ENCODE measurements at places on chromosomes 6 and 20. TPM values are rescaled to one million over a fixed set of nuclear protein-coding genes. Genes with fewer than 3 reads are reported as not detected.

The SUMO4 gene
- 1.3 TPM for total RNA-seq

The KCNS1 gene
- total RNA-seq = 0.20 TPM

The FGD2 gene
- not detected for total RNA-seq

The RRAGD gene
- total RNA-seq = 0.95 TPM

The OR10C1 gene
- total RNA-seq = not detected

The SMIM13 gene
- 12.8 TPM for total RNA-seq

The TFAP2D gene
- not detected for total RNA-seq

The GMEB2 gene
- total RNA-seq = 10.0 TPM

The HLA-DRB1 gene
- total RNA-seq = not detected

The NFS1 gene
- 48.5 TPM for total RNA-seq

The TGM3 gene
- not detected for total RNA-seq

The DEFB119 gene
- total RNA-seq = not detected

The MPIG6B gene
- total RNA-seq = not detected

The ISM1 gene
- total RNA-seq = under 0.01 TPM

The PDYN gene
- total RNA-seq = not detected
